ENCODE measurements at places on chromosomes 4 and X. TPM values are rescaled to one million over a fixed set of nuclear protein-coding genes. Genes with fewer than 3 reads are reported as not detected.

HUWE1 gene
- 217 TPM for total RNA-seq

PNPLA4 gene
- total RNA-seq, result 7.8 TPM

KCNE5 gene
- total RNA-seq, result 0.36 TPM

PDGFC gene
- total RNA-seq, result 16.9 TPM

KANTR gene
- total RNA-seq, result 10.5 TPM

UGT2A1 gene
- total RNA-seq, result 0.93 TPM

ATP1B4 gene
- not detected for total RNA-seq

RHOXF2 gene
- total RNA-seq, result not detected

CABS1 gene
- total RNA-seq, result not detected

VCX3B gene
- not detected for total RNA-seq

USP17L22 gene
- not detected for total RNA-seq

F8A3 gene
- 0.93 TPM for total RNA-seq

KIAA1210 gene
- total RNA-seq, result not detected

DUSP21 gene
- not detected for total RNA-seq

BEND2 gene
- total RNA-seq, result not detected

SPANXD gene
- total RNA-seq, result not detected

CNGA1 gene
- not detected for total RNA-seq

MTMR8 gene
- 2.1 TPM for total RNA-seq

SLITRK4 gene
- 64.4 TPM for total RNA-seq

HTN3 gene
- not detected for total RNA-seq

LUZP4 gene
- not detected for total RNA-seq

STK32B gene
- 21.3 TPM for total RNA-seq

TCEAL9 gene
- 133 TPM for total RNA-seq

CXCR3 gene
- total RNA-seq, result not detected

DLG3 gene
- total RNA-seq, result 2.4 TPM

TGIF2LX gene
- total RNA-seq, result not detected

SHROOM4 gene
- 54.1 TPM for total RNA-seq

CSAG2 gene
- not detected for total RNA-seq

HTR2C gene
- not detected for total RNA-seq

GABRA4 gene
- total RNA-seq, result not detected

SORBS2 gene
- total RNA-seq, result 43.1 TPM
